ENCODE measurements at places on chromosomes 6 and 20.
A peak's percentile ranks its signal among the peaks of the same experiment; 100 is the strongest.

- DNase-seq, result no peak
Observed at GRCh38 chr6:109282756-109283155, 99.5 kb downstream of the CD164 start.

DNA sequence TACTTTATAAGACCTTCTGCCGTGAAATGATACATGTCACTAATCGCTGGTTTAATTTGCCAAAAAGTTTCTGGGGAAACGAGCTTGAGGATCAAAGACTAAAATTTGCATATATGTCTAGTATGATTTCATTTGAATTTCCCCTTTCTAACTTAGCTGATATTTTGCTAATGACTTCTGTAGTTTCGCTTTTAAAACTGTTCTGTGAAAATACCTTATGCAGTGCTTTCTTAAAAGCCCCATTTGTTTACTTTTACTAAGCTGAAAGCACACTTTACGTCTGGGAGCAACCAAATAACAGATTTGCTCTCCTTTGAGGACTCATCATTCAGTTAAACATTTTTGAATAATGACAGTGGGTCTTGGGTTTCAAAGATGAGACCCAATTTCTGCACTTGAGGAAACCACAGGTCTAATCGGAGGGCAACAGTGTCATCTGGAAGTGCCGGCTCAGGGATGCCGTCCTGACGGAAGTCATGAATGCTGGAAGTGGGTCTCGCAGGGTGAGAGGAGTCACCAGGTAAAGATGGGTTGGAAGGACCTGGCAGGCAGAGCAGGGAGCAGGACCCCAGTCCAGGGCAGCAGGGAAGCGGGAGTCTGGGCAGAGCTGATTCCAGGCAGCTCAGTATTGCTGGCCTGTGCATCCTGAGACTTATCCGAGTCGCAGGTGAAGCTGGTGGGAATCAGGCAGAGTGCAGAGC, 33.2 kb downstream of the PLEKHG1 start:
- DNase-seq, result no peak

DNA sequence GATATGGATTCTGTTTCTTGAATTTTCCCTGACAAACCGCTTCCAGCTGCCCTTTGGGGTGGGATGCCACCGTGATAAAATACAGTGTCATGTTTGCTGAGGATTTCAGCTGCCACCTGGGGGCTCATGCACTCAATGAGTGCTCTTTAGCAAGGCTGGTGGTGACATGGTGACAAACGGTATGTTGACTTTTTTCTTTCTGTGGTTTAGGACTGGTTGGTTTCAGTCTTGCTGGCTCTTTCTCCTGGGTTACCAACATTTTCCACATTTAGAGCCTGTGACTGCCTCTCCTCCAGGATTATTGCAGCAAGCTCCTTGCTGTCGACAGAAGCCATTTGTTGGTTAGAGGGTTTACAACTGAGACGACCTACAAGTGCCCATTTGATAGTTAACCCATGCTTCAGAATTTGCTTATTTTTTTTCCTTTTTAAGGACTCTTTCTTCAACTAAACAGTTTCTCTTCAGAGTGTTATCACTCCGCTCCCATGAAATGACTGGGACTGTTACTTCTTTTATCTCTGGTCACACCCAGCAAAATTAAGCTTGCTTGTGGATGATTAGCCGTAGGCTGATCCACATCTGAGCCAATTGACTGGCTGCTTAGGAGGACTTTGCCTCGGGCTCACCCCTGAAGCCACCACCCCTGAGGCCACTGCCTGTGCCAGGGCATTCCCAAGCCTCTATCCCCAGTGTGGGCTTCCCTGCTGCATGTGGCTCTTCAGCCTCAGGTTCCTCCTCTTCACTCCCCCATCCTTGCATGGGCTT, 48.4 kb upstream of the CDYL start:
- peak; percentile 61 for DNase-seq

- no peak for DNase-seq
Observed at GRCh38 chr6:44245391-44245911, 1.4 kb upstream of the HSP90AB1 start.

DNA sequence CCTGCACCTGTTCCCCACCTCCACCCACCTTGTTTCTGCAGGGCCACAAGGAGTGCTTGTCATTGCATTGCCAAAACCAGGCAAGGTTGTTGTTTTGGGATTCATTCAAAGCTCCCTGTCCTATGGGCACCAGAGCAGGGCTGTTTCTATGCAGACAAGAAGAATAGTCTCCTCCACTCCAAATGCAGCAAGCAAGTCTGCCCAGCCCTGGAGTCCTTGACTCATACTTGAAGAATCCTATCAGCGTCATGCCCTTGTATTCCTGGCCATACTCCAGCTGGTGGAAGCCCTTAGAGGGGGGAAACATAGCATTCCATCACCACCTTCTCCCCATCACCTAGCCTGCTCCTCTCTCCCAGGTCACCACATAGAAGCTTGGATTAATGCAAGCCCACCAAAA, 145.3 kb upstream of the ECI2 start:
- no peak for DNase-seq

DNA sequence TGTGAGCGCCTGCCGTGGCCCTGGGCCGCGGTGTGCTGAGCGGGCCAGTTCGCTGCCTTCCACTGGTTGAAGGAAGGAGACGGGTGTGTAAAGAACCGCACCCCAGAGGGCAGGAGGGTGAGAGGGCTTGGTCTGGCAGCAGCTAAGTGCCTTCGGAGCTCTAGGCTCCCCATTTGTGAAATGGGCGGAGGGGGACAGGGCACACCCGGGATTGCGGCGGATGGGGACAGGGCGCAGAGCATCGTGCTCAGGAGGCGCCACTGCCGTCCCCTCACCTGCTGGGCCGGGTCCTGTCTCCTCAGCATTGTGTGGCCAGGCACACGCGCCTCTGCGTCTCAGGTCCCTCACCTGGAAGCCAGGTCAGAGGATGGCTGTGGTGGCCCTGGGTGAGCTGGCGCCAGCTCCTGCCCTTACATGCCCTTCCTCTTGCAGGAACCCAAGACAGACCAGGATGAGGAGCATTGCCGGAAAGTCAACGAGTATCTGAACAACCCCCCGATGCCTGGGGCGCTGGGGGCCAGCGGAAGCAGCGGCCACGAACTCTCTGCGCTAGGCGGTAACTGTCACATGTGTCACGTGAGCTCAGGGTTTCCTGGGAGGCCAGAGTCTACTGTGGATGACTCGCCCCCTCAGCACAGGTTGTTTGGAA, 3.1 kb downstream of the ADRM1 start:
- no peak for DNase-seq

DNA sequence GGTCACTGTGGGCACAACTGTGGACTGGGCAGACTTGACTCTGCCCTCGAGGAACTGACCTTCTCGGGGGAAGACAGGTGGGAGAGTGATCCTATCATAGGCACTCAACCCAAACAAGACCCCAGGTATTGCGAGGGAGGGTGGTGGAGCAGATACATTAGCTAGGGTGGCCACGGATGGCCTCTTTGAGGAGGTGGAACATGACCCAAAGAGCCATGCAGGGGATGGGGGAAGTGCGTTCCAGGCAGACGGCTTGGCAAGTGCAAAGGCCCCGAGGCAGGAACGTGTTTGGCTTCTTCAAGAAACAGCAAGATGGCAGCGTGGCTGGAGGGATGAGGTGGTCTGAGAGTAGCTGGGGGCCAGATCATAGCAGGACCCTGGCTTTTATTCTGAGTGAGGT, 167.6 kb downstream of the NFATC2 start:
- no peak for DNase-seq

- no peak for DNase-seq
Observed at GRCh38 chr6:45222380-45222779, 105.8 kb upstream of the RUNX2 start.

- no peak for DNase-seq
Observed at GRCh38 chr6:162372106-162372505, 355.5 kb downstream of the PRKN start.

DNA sequence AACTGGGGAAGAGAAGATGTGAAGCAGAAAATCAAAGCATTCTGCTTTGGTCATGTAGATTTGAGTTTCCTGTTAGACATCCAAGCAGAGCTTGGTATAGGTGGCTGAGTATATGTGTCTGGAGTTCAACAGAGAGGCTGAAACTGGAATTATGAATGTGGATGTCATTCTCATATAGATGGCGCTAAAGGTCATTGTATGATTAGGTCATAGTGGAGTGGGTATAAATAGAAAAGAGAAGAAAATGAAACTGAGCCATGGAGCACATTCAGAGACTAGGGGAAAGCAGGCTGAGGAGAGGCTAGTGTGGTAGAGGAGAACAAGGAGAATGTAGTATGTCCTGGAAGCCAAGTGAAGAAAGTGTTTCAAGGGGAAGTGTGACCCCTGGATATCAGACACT, 295.6 kb upstream of the PLN start:
- peak; percentile 28 for DNase-seq

GRCh38 chr20:4571759-4572531, 149.8 kb upstream of the PRND start:
- no peak for DNase-seq

- no peak for DNase-seq
Observed at GRCh38 chr6:148678682-148679081, 68.1 kb upstream of the UST start.

DNA sequence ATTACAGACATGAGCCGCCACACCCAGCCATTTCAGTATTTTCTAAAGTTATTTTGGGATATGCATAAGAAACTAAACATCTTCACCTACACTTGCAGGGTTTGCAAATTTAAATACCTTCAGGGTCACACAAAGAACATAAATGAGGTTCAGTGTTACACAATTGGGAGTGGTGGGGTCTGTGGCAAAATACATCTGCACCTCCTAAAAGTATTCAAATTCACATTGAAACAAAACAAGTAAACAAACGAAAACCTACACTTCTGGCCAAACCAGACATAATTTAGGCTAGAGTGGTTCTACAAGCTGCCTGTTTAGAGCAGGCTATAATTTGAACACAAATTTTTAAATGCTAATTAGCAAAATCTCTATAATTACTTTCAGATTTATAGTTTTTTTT, 34.6 kb downstream of the MAPK14 start:
- DNase-seq, result no peak

DNA sequence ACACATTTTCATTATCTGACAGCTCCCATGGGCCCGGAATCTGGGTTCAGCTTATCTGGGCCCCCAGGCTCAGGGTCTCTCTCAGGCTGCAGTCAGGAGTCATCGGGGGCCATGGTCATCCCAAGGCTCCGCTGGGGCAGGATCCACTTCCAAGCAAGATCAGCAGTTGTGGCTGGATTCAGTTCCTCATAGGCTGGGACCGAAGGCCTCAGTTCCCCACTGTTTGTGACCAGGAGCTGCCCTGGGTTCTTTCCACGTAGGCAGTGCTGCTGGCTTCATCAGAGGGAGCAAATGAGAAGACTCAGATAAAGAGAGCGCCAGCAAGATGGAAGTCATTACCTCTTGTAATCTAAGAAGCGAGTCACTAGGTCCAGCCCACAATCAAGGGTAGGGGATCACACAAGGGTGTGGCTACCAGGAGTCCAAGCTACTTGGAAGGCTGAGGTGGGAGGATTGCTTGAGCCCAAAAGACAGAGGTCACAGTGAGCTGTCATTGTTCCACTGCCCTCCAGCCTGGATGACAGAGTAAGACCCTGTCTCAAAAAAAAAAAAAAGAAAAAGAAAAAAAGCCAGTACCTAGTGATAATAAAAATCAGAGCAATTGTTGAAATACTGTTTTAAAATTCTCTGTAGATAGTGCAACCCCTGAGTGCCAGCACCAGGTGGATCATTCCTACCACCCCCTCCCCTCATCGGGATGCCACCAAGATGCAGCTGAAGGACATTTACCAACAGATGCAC, 162.7 kb downstream of the NFATC2 start:
- DNase-seq, result no peak

DNA sequence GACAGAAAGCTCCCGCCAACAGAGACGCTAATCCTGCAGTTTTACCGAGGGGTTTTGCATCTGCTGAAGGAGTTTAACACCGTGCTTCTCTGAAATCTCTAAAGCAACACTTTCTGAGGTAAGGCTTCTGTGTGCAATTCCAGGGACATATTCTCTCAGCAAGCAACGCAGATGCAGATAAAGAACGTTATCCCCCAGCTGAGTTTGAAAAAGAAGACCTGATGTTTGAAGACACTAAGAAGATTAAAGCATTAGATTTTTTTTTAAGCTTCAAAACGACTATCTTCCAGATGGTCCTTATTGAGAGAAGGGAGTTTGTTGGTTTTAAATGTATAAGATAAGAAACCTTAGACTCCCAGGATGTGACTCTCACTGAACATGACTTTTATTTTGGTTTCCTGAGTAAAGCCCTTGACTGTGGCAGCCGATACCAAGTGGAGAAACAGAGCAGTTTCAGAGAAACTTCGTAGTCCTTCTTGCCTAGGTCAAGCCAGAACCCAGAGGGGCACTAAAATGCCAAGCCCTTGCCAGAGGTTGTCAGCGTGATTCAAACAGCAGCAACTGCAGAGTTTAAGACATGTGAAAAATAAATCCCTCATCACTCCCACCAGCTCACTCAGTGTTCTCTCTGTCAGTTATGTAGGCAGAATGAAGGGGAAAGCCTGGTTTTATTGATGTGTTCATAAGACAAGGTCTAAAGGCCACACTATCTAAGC, 353.3 kb upstream of the CNR1 start:
- no peak for DNase-seq

GRCh38 chr6:149489967-149490366, 5.2 kb upstream of the ZC3H12D start:
- no peak for DNase-seq

DNA sequence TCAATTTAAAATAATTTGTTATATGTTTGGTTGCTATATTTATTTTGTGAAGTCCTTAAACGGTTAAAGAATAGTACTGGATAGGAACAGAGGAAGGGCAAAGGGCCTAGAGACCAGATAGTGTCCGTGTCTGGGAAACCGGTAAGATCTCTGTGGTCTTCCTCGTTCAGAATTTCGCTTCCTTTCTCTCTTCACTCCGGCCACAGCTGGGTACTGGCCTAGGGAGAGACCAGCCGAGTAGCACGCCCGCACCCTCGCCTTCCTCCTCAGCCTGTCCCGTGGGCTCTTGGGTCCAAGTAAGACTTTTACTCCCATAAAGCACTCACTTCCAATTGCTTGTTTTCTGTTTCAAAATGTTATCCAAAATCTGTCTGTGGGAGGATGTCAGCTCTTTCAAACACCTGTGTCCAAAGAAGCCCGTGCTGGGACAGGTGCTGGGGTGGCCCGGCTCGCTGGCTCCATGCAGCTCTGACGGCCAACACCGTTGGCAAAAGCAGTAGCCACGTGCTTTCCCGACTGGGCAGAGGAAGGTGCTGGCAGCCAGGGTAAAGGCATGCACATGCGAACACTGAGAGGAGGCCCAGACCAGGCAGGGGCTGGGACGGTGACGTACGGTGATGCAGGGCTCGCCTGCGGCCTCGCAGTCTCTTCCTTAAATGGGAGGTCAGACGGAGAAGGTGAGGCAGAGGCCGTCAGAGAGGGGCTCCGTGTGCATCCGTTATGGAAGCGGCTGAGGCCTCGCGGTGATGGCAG, 112.2 kb downstream of the IRF4 start:
- no peak for DNase-seq

GRCh38 chr6:157075549-157076450, 247.5 kb downstream of the TMEM242 start:
- no peak for DNase-seq

- DNase-seq, result no peak
Observed at GRCh38 chr20:32397567-32398084, 39.5 kb downstream of the ASXL1 start.

All from NCI-H69 (cell line).